ENCODE measurements at places on chromosomes 6 and 20.

GRCh38 chr20:33659341-33660034 is 2.6 kb upstream of the C20orf144 start:
- no peak for DNase-seq

- no peak for DNase-seq
These were observed 223.8 kb upstream of the ECI2 start for GRCh38 chr6:4359108-4359730.

- DNase-seq, result no peak
These were observed 180.5 kb downstream of the SYNDIG1 start for GRCh38 chr20:24649787-24650490.

DNA sequence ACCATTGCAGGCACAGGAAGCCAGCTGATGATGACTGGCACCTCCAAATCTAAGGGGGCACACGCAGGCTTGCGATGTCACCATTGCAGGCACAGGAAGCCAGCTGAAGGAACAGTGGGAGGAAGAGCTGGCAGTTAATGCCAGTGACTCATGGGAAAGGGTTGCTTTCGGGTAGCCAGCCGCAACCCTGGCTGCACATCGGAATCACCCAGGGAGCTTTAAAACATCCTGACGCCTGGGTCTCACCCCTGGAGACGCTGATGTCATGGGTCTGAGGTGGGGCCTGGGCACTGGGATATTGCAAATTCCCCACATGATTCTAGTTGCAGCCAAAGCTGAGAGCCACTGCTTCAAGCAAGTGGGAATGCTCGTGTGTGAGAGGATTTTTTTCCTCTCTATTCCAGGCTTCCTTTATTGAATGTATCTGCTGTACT is 16.1 kb upstream of the CCN6 start:
- DNase-seq, result no peak

GRCh38 chr6:26367114-26367513 is 2.1 kb downstream of the BTN3A2 start:
- DNase-seq, result no peak

Measured in stimulated activated CD4-positive, alpha-beta T cell treated with anti-CD3 and anti-CD28 coated beads, TNF-alpha, amount 100 ng/mL, for 1 hour (primary cell).